ENCODE measurements at places on chromosomes 4 and X. TPM values are rescaled to one million over a fixed set of nuclear protein-coding genes. Genes with fewer than 3 reads are reported as not detected.
A peak's percentile ranks its signal among the peaks of the same experiment; 100 is the strongest.

The TRPC3 gene
- 0.27 TPM for total RNA-seq

The FRMD7 gene
- total RNA-seq: 0.28 TPM

The MAPK10 gene
- 28.8 TPM for total RNA-seq

DNA sequence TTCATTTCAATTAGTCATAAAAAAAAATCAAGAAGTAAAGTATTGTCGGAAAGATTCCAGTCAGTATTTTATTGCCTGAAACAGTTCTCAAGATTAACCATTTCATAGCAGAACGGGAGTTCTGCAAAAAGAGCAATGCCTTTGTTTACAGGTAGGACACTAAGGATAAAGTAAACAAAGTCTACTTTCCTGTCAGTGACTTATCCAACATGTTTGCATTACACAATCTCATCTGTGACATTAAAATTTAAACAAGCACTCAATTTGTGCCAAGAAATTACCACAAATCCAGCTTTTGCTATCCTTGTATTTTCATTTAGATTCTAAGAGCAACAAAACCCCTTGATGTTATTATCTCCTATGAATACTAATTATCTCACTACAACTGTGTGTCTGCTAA, 306.5 kb upstream of the LDB2 start:
- no peak for DNase-seq

DNA sequence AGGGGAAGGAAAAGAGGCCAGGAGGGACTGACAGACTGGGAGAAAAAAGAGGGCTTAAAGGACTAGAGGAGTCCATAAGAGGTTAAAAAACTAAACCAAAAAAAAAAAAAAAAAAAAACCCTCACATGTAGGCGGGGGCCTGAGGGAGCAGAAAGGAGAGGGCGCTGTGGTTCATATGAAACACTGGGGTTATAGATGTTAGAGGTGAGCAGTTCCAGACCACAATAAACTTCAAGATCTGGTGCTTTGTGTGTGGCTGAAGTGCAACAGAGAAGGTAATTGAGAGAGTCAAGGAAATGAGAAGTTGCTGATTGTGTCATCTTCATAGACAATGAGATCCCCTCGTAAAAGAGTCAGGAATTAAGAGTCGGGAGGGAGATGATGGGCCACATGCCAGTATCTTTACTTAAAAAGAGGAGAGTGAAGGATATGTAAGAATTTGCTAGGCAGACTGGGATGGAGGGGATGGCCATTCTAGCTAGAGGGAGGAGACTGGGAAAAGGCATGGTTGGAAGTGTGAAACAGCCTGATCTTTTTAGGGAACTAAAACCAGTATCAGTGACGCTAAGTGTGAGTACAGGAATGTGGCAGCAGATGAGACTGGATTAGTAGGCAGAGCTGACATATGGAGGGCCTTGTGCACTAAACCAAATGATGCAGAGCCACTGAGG, 18.4 kb upstream of the OGT start:
- DNase-seq: no peak

GRCh38 chrX:39611468-39611867, 486.3 kb downstream of the BCOR start:
- no peak for DNase-seq

- DNase-seq: no peak
Observed at GRCh38 chr4:67030636-67031035, 514.7 kb downstream of the CENPC start.

GRCh38 chrX:112746812-112747595, 67.3 kb upstream of the LHFPL1 start:
- DNase-seq: no peak

DNA sequence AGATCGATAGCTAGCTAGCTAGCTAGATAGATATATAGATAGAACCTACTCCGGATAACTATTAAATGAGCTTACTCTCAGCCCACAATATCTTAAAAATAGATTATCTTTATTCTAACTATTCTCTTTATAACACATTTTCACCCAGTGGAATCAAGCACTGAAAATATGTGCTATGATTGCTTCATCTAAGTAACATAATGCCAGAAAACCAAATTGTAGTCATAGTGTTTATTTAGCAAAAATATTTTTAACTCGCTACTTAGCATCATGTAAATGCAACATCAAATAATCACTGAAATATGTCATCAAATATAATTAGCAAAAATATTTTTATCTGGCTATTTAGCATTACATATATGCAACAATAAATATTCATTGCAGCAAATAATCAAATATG, 1.5 kb downstream of the TMEM156 start:
- no peak for DNase-seq

- peak; percentile 30 for DNase-seq
Observed at GRCh38 chr4:140296335-140297220, 76.9 kb upstream of the SCOC start.

GRCh38 chrX:112816908-112817307, 23.7 kb downstream of the AMOT start:
- no peak for DNase-seq

DNA sequence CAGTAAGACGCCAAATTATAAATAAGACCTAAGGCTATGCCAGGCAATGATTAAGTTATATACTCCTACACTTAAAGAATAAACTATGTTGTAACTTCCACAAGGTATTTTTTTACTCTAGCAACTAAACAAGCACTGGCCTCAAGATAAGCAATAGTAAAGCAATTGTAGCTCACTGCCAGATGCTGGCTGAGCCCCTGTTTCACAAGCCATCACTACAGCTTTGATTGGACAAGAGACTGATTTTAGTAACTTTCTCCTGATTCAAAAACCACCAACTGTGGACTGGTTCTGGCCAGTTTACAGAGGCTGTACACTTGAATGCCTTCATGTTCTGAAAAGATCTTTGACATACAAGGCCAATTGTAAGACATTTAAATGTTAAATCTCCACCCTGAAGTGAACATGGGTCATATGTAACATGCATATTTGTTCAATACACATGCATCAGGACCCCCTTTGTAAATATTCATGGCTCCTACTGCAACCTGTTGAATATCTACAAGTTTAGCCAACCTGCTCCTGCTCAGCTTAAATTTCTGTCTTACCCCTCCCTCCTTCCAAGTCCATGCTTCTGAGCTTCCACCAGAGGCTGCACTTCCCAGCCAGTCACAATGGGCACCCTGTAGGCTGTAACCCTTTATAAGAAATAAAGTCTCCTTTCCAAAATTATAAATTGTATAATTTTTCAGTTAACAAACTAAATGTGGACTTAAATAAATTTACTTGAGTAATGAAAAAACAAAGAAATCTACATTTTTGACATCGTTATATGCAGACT, 423.6 kb downstream of the ANKRD50 start:
- no peak for DNase-seq

DNA sequence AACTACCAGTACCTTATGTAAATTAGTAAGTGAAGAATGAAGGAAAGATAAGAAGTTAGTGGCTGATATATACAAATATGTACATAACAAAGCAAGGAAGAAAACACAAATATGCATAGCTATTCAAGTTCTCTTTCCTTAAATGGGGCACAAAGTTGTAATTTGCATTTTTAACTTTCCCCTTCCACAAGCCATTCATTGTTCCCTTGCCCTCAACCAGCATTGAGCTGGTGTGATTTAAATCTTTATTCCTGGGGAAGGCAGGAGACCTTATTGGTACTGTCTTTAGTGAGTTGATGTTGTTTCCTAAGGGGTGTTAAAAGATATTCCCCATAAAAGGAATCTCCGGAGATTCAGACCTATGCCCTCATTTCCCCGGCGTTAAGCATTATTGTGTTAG, 735.3 kb downstream of the PCDH18 start:
- DNase-seq: no peak

DNA sequence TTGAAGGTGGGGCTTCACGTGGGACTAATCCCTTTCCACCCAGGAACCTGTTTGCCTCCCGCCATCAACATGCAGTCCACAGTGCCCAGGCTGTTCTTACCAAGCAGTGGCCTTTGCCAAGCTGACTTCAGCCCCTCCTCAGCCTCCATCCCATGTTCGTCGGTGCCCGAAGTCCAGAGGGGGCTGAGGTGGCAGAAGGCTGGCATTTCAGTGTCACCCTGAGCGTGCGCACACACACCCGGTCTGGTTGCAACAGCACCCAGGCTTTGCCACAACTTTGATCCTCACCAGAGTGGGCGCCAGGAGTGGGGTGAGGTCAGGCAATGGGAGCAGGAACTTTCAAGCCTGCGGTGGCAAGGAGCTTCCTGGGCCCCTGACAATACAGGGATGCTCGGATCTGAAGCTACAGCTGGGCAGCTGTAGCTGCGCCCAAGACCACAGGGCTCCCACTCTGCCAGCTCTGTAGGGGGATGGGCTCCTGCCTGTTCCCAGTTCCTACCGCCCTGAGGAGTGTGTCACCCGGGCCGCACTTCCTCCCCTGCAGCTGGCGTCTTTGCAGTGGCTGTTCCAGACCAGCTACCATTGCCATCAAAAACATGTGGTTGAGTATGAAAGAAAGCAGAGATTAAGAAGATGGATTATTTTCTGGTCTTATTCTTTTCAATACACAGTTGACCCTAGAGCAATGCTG, 428.0 kb downstream of the EPHA5 start:
- DNase-seq: no peak

DNA sequence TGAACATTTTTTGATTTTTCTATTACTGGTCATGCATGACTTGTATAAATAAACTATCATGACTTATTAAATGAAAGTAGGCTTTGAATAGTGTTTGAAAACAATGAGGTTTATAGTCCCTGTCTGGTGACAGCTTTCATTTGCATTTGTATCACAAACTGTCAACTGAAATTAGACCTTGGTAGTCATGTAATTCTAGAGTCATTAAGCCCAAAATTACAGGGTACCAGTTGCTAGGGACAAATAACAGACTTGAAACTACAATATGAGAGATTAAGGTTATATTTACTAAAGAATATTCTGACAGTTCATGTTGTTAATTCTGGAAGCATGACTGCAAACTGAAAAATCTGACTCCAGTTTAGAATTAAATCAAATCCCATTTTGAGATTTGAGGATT, 9.2 kb upstream of the VAMP7 start:
- DNase-seq: no peak

- DNase-seq: no peak
Observed at GRCh38 chrX:7059859-7060258, 87.7 kb upstream of the STS start.

DNA sequence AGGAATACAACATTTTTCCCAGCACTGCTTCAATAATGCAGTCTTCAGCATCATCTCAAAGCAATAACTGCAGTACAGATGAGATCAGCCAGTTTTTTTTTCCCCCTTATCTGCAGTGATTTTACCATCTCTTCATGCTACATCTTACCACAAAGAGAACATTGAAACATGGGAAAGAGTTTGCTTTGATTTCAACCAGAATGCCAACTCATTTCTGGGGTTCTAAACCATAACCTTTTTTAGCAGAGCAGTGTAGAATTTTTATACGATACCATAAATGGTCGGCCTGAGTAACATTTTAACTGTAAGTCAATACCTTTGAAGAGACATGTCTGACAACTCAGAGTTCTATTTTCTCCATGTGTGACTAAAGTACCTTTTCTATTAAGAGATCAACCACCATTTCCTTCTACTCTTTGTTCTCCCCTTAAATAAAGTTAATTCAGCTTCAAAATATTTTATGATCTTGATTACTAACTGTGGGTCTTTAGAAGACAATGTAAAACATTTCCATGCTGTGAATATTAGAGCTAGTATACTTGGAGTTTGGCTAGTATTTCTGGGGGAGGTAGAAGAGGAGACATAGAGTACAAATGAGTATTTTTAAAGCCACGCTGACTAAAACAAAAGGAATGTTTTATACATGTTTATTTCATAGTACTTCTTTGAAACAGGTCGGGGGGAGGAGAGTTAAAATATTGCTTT, 69.1 kb downstream of the TET2 start:
- DNase-seq: no peak

- DNase-seq: no peak
Observed at GRCh38 chr4:77994194-77994721, 62.9 kb upstream of the FRAS1 start.
